ENCODE measurements at places on chromosomes 16 and 17.

GRCh38 chr17:16486373-16487250 is 5.4 kb downstream of the LRRC75A start:
- no peak for DNase-seq

DNA sequence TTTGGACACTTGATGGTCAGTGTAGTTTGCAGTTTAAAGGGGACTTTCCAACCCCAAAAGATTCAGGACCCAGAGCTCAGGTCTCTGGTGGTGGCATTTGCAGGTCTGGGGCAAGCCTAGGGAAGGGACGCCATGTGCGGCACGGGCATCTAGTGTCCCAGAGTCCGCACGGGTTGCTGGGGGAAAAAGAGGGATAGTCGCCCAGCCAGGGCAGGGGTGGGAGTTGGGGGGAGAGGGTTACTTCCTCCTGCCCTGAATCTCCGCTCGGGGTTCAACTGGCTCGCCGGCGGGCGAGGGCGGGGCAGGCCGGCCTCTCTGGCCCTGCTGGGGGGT is 239 bp upstream of the CA7 start:
- DNase-seq, result no peak

GRCh38 chr17:48530208-48530886 is 464 bp downstream of the HOXB1 start:
- DNase-seq, result no peak

DNA sequence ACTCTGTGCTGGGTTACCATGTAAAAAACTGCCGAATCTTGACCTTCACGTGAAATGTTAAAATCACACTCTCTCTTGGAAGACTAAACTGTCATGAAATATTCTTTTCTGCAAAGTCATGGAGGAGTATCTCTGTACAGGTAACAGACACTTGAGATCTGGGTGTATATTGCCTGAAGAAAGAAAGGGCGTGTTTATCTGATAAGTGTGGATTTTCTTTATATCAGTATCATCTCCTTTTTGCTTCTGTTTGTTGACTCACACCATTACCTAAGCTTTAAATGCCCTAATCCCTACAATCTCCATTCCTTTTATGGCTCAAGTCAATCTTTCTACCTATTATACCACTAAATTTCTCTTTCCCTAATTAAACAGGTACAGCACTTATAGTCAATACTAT is 673.2 kb upstream of the SOX9 start:
- DNase-seq, result no peak

- no peak for DNase-seq
Observed at GRCh38 chr17:9266031-9266680, 244.8 kb downstream of the NTN1 start.

DNA sequence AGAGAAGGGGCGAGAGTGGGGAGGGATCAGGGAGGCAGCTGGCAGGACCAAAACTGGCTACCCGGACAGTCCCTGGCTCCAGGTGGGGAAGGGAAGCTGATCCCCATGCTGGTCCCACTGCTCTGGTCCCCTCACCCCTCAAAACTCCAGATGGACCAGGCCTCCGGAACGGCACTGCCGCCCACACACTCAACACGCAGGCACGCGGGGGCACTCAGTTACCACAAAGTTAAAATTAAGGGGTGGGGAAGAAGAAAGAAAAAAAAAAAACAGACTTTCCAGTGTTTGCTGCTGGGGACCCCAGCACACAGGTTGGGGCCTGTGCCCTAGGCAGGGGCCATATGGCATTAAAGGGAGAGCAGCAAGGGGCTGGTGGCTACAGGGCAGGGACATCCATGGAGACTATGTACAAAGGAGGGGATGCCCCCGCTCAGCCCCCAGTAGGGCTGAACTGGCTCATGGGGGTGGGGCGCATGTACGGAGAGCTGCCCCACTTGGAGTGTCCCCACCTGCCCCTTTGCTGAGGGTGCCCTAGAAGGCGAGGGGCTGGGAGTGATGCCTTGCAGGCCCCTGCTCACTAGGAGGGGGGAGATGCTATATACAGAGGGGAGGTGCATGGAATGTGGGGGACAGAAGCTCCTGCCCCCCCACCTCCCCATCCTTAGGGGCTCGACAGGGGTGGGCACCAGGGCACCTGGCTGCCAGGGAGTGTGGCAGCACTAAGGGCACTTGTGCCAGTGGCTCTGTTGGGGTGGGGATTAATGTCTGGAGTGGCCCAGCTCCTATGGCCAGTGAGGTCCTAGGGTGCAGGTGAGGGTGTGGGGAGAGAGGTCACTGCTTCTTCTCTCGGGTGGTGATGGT is 5.6 kb downstream of the TP53I13 start:
- no peak for DNase-seq

DNA sequence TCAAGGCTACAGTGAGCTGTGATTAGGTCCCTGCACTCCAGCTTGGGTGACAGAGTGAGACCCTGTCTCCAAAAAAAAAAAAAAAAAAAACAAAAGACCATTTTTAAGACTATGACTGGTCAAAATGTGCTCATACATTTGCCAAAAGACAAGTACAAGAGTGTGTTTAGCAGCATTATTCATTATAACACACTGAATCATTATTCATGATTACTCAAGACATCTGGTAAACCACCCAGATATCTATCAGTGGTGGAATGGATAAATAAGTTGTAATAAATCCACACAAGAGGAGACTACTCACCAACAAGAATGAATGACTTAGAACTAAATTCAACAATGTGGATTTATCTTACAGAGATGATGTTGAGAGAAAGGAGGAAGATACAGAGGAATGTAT is 716.3 kb downstream of the MAF start:
- DNase-seq, result no peak

DNA sequence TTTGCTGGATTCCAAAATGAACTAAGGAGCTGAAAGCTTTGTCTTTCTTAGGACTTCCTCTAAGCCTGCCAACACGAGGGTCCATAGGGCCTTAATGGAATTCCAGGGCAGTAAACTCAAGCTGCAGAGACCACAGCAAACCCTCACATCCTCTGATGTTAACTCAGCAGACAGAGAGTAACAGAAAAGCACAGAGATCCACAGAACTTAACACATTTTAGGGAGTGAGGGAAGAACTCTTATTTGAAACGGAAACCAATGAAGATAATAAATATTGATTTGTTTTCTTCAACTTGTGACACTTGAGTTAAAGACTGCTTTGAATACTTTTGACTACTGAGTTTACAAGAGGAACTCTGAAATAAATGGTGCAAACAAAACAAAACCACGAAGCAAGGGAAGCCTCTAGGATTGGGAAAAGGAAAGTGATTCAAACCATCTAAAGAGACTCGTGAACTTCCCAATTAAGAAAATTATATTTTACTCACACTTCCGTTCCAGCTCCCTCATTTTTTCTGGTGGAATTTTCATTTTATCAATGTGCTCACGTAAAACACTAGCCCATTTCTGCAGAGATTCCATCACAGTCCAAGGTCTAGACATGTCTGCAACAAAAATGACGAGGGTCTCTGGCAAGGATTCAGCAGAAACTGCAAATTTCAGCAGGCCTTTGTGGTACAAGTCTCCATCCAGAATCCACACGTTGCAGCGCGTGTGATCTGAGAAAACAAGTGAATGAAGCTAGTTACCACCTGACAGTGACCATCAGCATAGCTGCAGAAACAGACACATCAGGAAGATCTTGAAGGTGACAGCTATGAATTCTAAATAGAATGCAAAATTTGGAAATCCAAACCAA is 9.2 kb downstream of the DYNC1LI2 start:
- no peak for DNase-seq

- no peak for DNase-seq
Observed at GRCh38 chr17:16255481-16255921, 38.5 kb downstream of the PIGL start.

- no peak for DNase-seq
Observed at GRCh38 chr17:55314061-55314783, 49.5 kb downstream of the HLF start.

GRCh38 chr16:53034306-53034705 is 18.4 kb downstream of the CHD9NB start:
- DNase-seq, result no peak

GRCh38 chr17:80782536-80783427 is 208.9 kb upstream of the CHMP6 start:
- DNase-seq, result no peak

DNA sequence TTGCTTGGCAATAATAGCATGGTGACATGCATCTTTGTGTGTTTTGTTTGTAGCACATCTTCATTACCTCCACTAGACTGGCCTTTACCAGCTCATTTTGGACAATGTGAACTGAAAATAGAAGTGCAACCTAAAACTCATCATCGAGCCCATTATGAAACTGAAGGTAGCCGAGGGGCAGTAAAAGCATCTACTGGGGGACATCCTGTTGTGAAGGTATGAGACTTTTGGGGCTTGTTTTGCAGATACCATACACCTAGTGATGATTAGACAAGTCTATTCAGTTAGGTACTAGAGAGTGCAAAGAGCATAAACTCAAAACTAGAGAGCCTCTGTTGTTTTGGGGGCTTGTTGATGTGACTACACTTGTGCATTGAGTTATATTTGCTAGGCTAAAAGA is 41.2 kb downstream of the NFATC3 start:
- no peak for DNase-seq

- DNase-seq, result no peak
Observed at GRCh38 chr16:31458073-31458843, 1.0 kb upstream of the ARMC5 start.

- no peak for DNase-seq
Observed at GRCh38 chr17:49003557-49004511, 6.6 kb downstream of the IGF2BP1 start.

- no peak for DNase-seq
Observed at GRCh38 chr16:25063102-25063501, 47.9 kb upstream of the ARHGAP17 start.

- no peak for DNase-seq
Observed at GRCh38 chr16:86403541-86404163, 106.7 kb upstream of the FOXF1 start.

- DNase-seq, result peak; percentile 96
Observed at GRCh38 chr16:85363881-85364280, 249.2 kb upstream of the GSE1 start.

DNA sequence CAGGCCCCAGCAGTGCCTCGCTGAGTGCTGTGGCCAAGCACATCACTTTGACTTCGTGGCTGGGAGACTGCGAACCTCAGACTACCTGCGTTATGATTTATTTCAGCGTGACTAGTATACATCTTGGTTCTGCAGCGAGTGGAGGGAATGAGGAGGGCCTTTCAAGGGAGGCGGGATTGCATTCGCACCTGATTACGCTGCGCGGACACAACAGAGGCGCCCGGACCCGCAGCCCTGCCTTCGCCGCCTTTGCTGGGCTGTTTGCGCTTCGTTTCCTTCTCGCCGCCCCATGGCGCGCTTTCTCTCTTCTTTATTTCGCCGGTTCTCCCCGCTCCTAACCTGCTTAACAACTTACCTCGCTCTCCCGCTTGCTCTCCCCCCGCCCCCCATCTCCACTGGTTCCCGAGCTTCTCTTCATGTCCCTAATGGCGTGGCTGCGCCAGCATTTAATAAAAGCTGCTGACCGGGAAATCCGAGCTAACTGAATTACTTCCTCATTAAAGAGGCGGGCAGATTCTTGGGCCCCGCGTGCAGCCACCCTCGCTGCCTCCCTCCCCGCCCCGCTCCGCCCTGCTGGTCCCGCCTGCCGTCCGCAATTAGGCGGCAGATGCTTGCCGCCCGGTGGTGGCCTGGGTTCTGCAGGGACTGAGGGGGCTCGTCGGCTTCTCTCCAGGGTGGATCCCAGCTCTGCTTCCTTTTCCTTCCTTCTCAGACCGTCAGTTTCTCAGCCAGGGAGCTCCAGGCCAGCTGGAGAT is 257.6 kb upstream of the SDK2 start:
- DNase-seq, result no peak

DNA sequence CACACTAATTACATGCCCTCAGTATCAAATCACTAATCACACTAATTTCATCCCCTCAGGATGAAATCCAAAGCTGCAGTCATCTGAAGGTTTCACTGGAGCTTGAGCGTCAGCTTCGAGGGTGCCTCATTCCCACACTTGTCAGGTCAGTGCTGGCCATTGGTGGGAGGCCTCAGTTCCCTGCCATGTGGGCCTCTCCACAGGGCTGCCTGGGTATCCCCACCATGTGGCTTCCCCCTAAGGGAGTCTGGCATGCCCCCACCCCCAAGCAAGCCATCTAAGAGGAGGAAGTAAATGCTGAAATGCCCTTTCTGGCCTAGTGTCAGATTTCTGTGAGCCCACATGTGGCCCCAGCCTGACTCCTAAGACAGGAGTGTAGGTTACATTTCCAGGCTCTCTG is 78.6 kb upstream of the CDH5 start:
- no peak for DNase-seq

DNA sequence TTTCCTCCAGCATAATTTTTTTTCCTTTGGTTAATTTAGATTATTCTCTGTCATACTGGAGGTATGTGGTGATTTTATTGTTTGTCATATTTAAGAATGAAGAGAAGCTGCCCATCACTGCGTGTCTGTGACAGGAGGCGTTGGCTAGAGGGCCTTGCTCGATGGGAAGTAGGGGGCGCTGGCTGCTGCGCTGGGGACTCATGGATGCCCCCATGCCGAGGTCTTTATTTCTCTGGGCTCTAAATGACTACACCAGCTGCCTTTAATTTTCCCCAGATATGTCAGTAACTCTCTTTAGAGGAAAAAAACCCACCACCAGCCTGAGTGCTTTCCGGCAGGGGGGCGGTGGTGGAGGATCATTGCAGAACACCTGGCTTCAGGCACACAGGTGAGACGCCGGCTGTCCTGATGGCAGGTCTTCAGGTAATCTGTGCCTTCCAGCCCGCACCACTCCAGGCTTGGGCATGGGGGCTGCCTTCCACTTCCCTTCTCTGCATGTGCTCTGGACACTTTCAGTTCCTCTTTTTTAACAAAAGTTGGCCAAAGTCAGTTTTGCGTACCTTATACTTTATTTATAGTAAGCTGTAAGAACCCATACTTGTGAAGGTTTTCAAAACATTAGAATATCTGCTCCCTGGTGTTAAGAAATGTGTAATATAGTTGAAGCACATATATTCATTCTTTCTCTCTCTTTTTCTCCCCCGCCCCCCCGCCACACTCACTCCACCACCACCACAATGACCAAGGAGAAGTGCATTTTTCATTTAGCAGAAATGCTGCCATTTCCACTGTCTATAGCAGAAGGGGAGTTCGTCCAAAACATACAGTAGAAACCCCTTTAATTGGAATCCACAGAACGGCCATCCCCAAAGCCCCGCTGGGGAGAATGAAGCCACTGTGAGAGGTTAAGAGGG is 192.7 kb downstream of the RPTOR start:
- DNase-seq, result no peak

DNA sequence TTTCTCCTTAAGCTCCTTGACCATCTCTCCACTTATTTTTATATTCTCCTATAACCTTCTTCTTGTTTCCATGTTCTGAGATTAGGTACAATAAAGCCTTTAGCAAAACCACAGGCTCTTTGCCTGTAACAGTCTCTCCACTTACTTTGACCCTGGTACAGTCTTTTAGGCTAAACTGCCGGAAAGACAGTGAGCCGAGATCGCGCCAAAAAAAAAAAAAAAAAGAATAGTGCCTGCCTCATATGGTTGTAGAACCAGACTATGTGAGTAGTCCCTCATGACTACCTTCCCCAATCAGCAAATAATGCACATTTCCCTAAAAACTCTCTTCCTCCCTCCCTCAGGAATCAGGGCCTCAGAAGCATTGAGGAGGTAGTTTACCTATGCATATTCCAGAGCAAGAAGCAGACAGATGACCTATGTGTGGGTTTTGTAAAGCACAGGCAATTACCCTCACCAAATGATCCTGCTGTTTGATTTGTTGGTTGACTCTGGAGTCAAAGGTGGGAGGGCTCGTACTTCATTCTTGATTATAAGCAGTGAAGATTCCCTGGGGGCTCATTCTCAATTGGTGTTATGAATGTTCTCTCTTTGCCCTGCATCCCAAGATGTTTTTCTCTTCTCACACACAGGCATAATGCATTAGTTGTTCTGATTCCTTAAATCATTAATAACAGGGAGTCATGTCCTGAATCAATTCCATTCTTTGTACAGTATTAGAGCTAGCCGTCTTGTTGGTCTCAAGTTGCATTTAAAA is 8.9 kb upstream of the NME1 start:
- no peak for DNase-seq

- DNase-seq, result no peak
Observed at GRCh38 chr17:2860045-2860444, 63.8 kb downstream of the RAP1GAP2 start.

Measured in AG04449 (cell line).